ENCODE measurements at places on chromosomes 16 and 17.

DNA sequence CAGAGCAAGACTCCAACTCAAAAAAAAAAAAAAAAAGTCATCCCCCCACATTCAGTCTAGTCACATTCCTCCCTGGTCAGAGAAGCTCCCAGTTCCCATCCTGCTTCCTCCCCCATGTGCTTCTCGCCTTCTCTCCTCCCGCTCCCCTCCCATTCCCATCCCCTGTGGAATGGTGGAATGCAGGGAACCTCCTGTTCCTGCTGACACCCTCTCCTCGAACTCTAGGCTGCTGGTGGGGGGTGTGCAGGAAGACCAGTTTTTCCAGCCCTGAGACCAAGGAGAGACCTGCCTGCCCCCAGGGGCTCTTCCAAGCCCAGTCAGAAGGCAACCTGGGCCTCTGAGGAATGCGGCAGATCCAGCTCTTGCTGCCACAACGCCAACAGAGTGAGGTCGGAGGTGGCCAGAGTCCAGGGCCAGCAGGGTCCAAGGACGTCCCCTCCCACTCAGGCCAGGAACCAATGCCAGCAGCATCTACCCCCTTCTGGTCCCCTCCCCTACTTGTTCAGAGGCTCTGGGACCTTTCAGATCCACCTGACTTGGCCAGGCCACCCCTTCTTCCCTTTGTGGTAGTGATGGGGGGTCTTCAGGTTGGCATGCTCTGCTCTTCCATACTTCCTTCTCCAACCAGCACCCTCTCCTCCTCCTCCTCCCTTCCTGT is 39.3 kb upstream of the TAC4 start:
- DNase-seq = no peak

DNA sequence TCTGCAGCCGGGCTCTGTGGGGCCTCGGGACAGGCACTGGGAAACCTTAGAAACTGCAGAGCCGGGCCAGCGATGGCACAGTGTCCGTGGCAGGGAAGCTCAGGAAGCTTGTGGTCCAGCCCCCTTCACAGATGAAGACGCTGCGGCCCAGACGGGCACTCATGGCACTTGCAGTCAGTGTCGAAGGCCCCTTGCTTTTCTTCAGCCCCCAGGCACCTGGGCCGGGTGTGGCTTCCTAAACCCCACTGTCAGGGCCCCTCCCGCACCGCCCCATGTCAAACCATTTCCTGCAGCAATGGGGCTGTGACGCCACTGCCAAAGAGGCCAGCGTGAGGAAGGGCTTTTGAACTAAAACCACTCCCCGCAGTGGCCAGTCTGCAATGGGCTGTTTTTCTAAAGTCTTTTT is 164.0 kb downstream of the LAT start:
- no peak for DNase-seq

DNA sequence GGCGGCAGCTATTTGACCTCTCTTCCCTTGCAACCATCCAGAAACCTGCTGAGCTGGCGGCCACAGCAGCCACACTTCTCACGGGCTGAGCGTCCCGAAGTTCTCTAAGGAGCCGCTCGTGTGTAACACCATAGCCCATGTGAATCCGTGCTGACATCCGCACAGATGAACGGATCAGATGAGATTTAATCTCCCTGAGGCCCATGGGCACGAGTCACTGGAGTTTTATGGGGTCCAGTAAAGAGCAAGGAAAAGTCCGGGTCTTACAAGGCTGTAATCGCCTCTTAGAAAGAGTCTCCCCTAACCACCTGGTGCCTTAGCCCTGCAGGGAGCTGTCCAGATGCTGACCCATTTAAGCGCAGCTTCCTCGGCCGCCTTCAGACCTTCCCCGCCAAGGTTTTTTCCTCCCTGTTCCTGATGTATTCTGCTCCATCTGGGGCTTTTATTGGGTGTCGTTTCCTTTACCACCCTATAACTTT is 5.5 kb upstream of the CACNG5 start:
- no peak for DNase-seq

- DNase-seq = no peak
Observed at GRCh38 chr16:68921637-68922036, 78.3 kb downstream of the TANGO6 start.

DNA sequence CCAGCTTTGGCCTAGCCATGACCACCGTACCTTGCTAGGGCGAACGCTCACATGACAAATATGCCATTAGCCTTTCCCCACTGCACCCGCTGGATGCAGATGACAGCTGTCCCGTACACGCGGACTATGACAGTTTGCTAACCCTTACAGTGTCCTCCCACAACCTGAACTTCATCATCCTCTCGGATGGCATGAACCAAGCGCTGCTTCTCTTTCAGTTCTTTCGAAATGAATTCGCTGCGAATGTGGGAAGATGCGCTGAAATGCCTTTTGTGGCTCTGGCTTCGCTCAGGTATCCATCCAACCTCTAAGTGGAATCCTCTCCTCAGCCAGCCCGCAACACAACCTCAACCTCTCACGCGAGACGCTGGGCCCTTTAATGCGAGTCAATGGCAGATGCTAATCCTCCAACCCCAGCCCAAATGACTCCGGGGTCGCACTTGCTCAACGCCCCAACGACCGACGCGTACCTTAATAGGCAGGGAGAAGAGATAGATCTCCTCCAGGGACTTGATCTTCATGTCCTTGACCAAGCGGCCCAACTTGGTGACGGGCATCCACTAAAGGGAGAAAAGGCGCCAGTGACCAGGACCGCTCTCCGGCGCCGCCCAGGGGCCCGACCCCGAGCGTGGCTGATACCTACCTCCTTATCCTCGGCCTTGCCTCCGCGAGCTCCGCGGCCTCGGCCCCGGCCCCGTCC is 670 bp downstream of the RPS2 start:
- DNase-seq = no peak

DNA sequence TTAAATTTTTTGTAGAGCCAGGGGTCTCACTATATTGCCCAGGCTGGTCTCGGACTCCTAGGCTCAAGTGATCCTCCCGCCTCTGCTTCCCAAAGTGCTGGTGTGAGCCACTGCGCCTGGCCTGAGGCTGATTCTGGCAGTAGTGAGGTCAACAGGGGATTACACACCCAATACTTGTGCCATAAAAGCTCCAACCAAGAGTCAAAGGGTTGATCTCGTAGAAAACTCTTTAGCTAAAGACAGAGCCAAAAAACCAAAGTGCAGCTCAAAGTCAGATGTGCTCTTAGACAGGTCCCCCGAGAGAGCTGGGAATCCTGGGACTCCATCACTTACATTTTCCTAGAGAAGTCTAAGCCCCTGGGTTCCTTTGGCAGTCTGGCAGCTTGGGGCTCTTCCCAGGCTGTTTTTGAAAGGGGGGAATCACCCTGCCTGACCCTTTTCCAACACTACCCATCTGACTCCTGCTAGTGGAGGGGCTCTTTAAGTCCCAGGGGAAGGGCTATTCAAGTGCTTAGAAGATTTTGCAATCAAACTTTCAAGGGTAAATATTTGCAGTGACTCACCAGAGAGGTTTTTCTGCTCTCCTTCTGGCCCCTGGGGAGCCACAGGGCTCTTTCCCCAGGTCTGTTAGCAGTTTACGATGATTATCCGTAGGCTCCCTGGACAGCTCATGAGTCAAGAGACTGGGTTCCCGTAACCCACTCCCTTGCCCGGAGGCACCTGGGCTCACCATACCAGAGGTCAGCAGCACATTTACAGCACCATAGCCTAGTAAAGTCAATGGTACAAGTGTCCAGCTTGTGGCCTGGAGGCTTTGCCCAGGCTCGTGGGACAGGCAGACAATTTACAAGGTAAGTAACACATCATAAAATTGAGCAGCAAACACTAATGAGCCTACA is 408.7 kb downstream of the SLC39A11 start:
- peak; percentile 12 for DNase-seq

- DNase-seq = no peak
Observed at GRCh38 chr17:57372156-57372555, 115.8 kb downstream of the MSI2 start.

DNA sequence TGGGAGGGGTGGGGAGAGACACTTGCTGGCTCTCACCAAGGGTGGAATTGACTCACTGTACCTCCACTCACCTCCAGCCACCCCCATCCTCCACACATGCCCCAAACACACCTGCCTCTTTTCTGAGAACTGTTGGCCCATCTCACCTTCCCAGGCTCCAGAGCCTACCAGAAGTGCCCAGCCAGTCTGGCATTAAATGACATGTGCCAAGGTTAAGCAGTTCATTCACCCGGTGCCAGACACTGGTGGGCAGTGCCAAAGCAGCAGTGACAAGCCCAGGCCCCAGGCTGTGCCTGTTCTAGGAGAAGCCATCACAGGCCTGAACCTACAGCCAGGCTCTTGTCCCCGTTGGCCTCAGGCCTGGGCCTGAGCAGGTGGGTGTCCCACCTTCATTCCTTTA is 11.2 kb downstream of the MVP start:
- no peak for DNase-seq

GRCh38 chr17:61393550-61393903 is 6.1 kb upstream of the TBX2 start:
- DNase-seq = no peak

- DNase-seq = no peak
Observed at GRCh38 chr17:20961586-20961985, 81.2 kb downstream of the USP22 start.

- no peak for DNase-seq
Observed at GRCh38 chr17:17719199-17719940, 38.1 kb downstream of the RAI1 start.

DNA sequence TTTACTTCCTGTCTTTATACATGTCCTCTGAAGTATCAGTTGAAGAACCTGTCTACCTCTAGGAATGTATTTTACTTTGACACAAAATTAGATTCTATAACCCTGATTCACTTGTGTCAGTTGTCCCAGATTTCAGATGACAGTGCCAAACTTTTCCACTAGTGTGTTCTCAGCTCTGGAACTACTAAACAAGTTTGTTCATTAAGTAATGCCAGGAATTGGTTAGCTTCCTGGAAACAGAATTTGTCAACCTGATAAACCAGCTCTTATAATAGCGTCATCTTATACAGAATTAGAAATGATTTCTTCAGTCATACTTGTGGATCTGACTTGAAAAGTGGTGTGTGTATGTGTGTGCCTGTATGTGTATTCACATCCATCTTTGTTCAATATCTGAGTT is 7.4 kb downstream of the MAP3K3 start:
- DNase-seq = no peak

Measured in HS-27A (cell line).